AG04450 (cell line): ENCODE measurements at places on chromosomes 12 and 14.

- no peak for DNase-seq
These were observed 13.6 kb upstream of the NUAK1 start for GRCh38 chr12:106152334-106152733.

- no peak for DNase-seq
These were observed 116.2 kb upstream of the PCED1B start for GRCh38 chr12:46963191-46963590.

- DNase-seq = no peak
These were observed 14.8 kb upstream of the OR6J1 start for GRCh38 chr14:22658946-22659345.

GRCh38 chr12:82672811-82673495, 13.8 kb upstream of the TMTC2 start:
- no peak for DNase-seq

GRCh38 chr14:106670011-106670410, 1143.6 kb downstream of the TMEM121 start:
- no peak for DNase-seq

- no peak for DNase-seq
These were observed 3.5 kb downstream of the KLRD1 start for GRCh38 chr12:10310926-10311720.

- DNase-seq = no peak
These were observed 29.1 kb downstream of the NOC4L start for GRCh38 chr12:132173135-132174014.

- no peak for DNase-seq
These were observed 20.4 kb downstream of the CCDC88C start for GRCh38 chr14:91396959-91397815.

DNA sequence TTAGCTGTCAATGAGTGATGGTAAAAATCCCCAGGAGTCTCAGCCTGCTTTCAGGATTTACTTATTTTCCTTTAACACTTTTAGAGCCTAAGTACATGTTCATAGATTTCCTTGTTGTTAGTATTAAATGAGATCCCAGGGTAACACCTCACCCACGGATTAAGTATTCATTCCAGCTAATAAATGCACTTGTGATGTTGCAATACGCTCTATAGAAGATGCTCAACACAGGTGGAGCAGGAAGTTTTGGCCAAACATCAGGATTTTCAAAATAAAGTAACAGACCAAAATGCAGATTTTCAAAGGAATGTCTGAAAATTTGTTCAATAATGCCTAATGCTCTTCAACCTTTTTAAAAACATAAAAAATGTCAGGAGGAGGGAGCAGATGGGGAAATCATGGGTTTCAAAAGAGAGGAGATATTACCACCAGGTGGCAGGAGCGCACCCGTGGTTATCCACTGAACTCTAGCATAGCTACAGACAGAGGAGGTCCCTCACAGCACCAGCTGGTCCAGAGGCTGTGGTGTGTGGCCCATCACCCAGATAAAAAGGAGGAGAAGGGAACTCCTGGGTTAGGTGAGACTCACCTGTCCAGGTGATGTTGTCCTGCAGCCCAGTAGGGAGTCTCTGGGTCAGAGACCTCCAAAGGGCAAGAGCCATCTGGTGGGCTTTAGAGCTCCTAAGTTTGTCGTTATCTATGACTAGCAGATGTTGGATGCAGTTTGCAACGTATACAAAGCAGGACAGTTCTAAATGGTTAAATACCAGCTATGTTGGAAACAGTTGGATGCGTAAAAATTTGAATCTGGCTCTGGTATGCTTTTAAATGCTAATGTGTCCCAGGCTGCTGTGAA, 1158.4 kb upstream of the TMEM132C start:
- no peak for DNase-seq

DNA sequence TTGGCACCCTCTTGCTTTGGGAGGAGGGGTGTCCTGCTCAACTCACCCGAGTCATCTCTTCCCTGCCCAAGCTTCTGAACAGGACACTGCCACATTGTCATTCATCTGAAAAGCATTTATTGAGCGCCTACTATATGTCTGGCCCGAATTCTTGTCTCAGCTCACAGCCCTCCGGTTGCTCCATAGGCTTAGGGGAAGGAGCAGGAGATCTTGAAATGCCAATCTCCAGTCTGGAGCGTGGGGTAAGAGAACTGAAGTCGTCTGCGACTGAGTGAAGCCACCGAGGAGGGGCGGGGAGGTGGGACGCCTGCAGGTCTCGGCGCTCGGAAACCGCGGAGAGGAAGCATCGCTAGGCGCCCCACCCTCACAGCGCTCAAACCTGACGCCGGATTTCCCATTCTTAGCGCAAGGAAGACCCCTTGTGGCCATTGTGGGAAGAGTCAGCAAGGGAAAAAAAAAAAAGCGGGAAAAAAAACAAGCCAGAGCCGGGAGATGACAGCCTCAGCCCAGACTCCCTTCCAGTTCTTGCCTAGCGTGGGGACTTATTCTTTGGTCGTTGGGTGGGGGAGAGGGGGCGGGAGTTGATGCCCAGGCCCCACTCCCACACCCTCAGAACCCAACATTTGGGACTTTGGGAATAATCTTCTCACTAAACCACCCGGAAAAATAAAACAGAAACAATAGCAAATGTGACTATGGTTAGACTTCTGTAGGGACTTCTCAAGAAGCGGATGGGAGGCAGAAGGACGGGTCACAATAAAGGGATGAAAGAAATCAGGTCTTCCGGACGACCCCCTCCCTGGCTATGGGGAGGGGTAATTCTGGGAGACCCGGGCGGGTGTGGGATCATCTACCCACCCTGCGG, 28.2 kb upstream of the SMUG1 start:
- no peak for DNase-seq

- no peak for DNase-seq
These were observed 881.8 kb downstream of the FSCB start for GRCh38 chr14:43625294-43625693.

DNA sequence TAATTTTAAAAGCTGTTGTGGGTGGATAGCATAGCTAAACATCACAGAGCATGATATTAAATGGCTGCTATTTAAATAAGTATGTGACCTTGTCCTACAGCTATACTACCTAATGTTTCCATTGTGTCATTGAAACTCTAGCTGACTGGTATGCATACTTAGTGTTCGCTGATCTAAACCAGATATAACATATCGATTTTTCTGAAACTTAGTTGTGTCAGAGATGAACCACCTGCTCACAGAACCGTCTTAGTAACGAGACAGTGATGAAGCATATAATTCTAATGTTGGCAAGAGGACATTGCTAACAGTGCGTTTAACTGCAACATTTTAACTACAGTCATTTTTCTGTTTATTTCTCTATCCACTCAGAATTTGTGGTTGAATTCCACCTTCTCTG, 36.1 kb upstream of the NUAK1 start:
- DNase-seq = no peak

- DNase-seq = no peak
These were observed 112.2 kb downstream of the CACNA1C start for GRCh38 chr12:2165021-2165420.

- no peak for DNase-seq
These were observed 33.3 kb upstream of the PPP1CC start for GRCh38 chr12:110775997-110776396.

DNA sequence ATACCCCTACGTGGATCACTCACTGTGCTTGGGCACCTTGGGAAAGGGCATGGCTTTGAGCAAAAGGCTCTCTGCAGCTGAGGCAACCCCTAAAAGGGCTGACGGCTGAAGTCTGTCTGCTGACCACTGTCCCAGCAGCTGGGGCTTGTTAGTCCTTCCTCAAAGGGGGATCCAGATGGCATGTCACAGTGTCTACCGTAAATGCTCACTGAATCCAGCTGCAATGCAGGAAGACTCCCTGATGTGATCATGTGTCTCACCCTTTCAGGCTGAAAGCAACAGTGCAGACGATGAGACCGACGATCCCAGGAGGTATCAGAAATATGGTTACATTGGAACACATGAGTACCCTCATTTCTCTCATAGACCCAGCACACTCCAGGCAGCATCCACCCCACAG, 12.4 kb downstream of the OAS1 start:
- no peak for DNase-seq

DNA sequence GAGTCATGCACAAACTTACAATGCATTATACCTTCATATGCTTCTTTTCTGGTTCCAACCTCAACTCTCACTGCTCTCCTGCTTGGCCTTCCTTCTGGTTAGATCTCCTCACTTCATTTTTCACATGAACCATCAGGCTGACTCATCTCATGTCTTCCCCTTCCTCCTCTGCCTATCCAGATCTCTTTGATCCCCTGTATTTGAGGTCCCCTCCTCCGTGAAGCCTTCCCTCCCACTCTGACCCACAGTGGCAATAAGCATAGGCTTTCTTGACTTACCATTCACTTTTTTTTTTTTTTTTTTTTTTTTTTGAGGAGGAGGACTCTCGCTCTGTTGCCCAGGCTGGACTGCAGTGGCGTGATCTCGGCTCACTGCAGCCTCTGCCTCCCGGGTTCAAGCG, 14.7 kb upstream of the ASIC1 start:
- DNase-seq = no peak

DNA sequence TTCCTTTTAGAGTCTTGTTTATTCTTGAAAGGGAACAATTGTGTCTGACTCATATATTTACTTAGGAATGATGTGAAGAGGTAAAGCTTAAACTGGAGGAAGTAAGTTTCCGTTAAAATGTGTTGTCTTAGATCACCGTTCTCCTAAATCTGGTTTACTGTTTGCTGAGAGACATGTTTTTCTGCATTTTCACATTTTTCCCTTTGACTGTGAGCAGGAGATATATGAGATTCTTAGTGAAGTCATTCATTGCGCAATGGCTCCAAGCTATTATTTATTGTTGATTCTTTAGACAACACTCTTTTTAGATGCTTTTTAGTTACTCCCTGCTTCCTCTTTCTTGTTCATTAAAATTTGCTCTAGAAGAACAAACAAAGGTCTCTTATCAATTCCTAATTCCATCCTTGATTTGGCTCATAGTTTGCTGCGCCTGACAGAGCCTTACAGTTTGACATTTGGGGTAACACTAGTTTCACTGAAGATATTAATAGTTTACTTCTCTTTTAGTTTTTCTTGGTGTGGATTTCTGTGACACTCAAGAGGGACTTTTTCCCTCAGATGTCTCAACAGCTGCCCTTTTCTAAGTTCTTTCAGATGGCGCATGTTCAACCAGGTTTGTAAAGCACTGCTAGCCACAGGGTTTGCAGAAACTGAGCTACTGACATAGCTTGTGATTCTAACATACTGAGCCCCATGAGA, 11.4 kb downstream of the CLECL1 start:
- DNase-seq = no peak

GRCh38 chr12:112185093-112185923, 59.9 kb downstream of the TRAFD1 start:
- no peak for DNase-seq

- no peak for DNase-seq
These were observed 260.9 kb upstream of the USP15 start for GRCh38 chr12:61999311-61999710.

- DNase-seq = no peak
These were observed 146.6 kb downstream of the RBM19 start for GRCh38 chr12:113819495-113819894.
